Erythroblast (primary cell): ENCODE measurements at places on chromosomes 6 and 20.

DNA sequence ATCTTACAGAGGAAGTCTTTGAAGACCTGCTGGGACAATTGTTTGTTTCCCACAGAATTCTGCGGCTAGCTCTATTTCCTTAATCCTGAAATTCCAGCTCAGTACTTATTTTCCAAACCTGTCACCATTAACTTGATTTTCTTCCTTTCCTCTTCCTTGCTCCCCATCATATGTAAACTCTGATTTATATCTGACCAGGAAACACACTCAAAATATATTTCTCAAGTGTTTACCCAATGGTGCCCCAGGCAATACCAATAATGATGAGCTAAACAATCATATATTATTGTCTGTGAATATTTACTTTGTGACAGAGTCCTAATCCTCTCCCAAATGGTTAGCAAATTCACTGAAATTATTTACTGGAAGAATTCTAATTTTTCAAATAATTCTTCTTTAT is 597.3 kb downstream of the PKHD1 start:
- no peak for DNase-seq

- DNase-seq: no peak
These were observed 1.0 kb downstream of the NR2E1 start for GRCh38 chr6:108166664-108167448.

GRCh38 chr6:112298816-112299281 is 44.5 kb upstream of the LAMA4 start:
- DNase-seq: no peak

- DNase-seq: peak; percentile 38
These were observed 2.8 kb upstream of the HTR1B start for GRCh38 chr6:77466055-77466450.

GRCh38 chr20:63238514-63239125 is 2.9 kb downstream of the BIRC7 start:
- peak; percentile 31 for DNase-seq

DNA sequence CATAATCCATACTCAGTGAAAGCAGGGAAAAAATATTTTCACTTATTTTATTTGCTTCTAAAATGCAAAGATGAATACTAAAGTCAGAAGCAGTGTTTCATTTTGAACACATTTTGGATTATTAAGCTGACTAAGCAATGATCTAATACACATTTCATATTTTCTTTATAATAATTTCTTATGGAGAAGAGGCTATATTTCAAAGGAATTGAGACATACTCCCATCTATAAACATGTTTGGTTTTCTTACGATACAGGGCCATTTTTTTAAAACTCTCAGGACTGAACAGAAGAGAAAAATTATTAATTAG is 26.9 kb upstream of the VAPB start:
- no peak for DNase-seq

- no peak for DNase-seq
These were observed 627 bp downstream of the RPS18 start for GRCh38 chr6:33272275-33273128.

DNA sequence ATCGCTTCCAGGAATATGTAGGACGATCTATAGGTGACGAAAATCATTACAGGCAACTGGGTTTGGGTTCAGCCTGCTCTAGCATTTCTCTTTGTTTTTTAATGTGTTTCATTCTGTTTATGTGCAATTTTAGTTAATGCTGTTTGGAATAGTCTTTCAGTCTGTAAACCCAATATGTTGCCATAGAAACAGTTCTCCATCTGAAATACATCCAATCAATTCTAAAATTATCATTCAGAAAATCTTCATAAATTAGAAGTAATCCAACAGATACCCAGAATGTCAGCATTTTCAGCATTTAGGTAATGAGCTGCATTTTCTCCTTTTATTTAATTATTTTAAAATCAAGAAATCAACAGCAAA is 34.8 kb upstream of the COL9A1 start:
- DNase-seq: no peak

DNA sequence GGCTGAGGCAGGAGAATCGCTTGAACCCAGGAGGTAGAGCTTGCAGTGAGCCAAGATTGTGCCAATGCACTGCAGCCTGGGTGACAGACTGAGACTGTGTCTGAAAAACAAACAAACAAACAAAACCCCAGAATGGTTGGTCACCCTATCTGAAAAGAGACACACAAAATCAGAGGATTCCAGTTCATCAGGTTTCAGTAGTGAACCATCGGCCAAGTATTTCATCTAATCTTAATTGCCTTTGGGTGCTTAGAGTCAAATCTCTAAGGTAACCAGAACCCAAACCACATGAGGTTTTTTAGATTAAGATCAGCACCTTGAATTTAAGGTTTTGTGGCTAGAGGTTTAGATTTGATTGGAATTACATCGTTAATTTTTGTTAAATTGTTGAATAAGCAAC is 8.3 kb upstream of the ZBTB2 start:
- no peak for DNase-seq

- DNase-seq: no peak
These were observed 706 bp upstream of the NANP start for GRCh38 chr20:25624500-25624939.

DNA sequence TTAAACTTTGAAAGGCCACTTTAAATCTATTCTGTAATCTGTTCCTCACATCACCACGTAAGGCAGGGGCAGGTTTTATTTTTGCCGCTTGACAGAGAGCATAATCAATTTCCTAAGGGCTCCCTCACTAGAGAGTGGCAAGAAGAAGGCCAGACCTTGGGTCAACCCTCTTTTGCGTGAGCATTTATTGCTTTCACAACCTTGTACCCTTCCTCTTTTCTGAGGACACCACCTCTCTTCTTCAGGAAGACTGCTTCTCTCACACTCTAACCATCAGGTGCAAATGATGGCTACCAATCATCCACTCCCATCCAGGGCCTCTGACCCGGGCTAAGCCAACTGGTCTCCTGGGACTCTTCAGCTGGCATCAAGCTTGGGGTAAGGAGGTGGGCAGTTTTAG is 25.2 kb upstream of the QKI start:
- no peak for DNase-seq

DNA sequence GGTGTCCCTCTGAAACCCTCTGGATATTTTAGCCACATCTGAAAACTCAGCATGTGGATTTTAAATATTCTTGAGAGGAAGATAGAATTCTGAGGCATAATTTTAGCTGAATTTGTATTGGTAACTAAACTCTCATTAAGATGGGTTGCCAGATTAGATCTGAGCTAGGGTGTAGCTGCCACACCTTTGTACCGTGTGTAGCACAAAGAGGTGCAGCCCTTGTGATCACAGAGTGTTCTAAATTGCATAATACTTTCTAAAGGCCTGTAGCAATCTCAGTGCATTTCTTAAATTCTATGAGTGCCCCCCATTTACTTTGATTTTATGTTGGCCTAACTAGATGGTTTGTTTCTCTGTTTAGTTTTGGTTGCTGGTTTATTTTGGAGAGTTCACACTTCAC is 53.0 kb downstream of the FLRT3 start:
- DNase-seq: no peak

- no peak for DNase-seq
These were observed 547.8 kb downstream of the TENT5A start for GRCh38 chr6:81204731-81205130.

DNA sequence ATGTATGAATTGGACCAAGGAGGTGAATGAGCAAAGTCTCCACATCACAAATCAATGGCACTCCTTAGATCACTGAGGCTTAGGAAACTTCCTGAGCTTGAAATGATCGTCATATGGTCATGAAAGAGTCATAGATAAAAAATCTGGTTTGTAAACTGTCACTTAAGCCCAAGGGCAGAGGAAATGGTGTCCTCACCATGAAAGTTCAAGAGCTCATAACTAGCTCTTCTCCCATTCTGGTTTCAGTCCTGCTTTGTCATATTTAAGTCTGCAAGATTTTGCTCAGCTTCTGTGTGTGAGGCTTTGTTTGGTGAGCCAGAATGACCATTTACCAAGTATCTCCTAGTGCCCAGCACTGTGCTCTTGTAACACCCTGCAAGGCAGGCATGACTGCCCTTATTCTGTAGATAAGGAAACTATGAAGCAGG is 60.5 kb downstream of the GJA10 start:
- no peak for DNase-seq

GRCh38 chr6:64459411-64459944 is 823.9 kb downstream of the PHF3 start:
- no peak for DNase-seq

DNA sequence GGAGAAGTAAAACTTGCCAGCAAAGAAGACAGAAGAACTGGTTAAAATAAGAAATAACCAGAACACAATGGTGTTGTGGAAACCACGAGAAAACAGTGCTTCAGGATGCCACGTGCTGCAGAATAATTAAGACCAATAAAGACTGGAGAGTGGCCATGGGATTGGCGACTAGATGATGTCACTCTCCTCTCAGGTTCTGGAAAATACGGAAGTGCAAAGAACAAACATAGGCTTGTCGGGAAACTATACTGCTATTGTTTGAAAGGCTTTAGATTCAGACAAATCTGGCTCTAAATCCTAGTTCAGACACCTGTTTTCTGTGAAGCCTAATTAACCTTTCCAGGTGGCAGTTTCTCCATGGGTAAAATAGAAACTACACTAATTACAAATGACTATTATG is 138.4 kb upstream of the STXBP5 start:
- DNase-seq: no peak

- no peak for DNase-seq
These were observed 13.8 kb downstream of the ASIP start for GRCh38 chr20:34254979-34255378.
